ENCODE measurements at places on chromosomes 11 and 22.

- peaks cover 82% of the 10 kb centered on the region for H3K4me1 ChIP-seq
- DNase-seq, result peak; percentile 82
- H3K4me3 ChIP-seq, result peak overlapping the region; percentile 97
- peaks cover 58% of the 10 kb centered on the region for H3K36me3 ChIP-seq
These were observed 1.6 kb downstream of the RAC2 start for GRCh38 chr22:37242395-37242918.

- H3K27ac ChIP-seq, result no peak overlapping the region
- H3K36me3 ChIP-seq, result peaks cover 77% of the 10 kb centered on the region
- no peaks in the 10 kb centered on the region for H3K27me3 ChIP-seq
- H3K4me3 ChIP-seq, result no peak overlapping the region
- no peak for DNase-seq
- H3K4me1 ChIP-seq, result peaks cover 6% of the 10 kb centered on the region
These were observed 13.0 kb downstream of the INTS4 start for GRCh38 chr11:77981346-77981947.

DNA sequence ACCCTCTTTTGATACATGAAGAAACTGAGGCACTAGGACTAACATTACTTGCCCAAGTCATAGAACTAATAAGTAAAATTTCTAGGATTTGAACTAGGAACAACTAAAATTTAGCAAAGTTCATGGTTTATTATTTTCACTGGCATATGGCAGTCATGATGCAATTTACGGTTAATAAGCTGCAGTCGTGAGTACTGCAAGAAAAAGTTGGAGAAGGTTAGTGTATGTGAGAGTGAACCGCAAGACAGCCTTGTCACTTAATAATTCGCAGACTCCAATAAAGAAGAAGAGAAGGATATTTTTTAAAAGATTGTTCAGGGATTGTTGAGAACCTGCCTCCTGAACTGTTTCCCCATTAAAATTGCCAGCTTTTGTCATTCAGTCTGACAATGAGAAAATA is 663.4 kb upstream of the TENM4 start:
- H3K27me3 ChIP-seq, result no peaks in the 10 kb centered on the region
- no peak overlapping the region for H3K27ac ChIP-seq
- DNase-seq, result no peak
- H3K4me3 ChIP-seq, result no peak overlapping the region
- no peaks in the 10 kb centered on the region for H3K4me1 ChIP-seq

DNA sequence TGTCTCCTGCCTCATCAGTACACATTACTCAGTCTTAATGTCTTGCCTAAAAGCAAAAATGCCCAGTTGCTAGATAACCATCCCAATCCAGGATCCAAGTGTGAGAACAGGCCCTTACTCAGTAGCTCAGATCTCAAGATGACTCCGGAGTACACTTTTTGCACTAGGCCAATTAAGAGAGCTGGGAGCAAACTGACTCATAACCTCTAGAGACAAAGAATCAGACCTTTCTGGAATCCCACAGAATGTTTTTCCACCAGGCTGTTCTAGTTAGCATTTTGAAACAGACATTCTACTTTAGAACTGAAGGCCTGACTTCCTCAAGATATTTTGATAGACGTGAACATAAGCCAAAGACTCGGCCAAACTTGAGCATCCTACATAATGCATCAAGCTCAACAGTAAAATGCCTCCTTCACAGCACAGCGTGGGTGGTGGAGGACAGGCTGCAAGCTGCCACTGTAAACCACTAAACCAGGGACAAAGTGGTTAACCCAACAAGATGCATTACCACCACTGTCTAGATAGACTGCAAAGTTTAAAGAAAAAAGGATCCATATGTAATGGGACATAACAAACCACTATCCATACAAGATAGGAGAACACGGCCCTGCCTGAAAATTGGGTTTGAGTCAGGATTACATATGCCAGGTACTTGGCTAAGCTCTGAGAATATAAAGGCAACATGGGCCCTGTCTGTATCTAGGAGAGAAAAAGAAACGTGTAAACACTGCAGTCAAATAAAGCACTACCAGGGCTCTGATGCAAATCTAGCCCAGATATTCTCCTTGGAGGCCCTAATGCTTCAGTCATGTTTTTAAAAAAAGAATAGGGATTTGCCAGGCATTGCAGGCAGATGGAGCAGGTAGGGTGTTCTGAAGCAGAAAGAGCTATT is 48.3 kb downstream of the MYH9 start:
- H3K4me1 ChIP-seq, result peaks cover 66% of the 10 kb centered on the region
- H3K27me3 ChIP-seq, result no peaks in the 10 kb centered on the region
- H3K36me3 ChIP-seq, result peaks cover 85% of the 10 kb centered on the region
- no peak overlapping the region for H3K4me3 ChIP-seq
- H3K27ac ChIP-seq, result peak overlapping the region; percentile 53

DNA sequence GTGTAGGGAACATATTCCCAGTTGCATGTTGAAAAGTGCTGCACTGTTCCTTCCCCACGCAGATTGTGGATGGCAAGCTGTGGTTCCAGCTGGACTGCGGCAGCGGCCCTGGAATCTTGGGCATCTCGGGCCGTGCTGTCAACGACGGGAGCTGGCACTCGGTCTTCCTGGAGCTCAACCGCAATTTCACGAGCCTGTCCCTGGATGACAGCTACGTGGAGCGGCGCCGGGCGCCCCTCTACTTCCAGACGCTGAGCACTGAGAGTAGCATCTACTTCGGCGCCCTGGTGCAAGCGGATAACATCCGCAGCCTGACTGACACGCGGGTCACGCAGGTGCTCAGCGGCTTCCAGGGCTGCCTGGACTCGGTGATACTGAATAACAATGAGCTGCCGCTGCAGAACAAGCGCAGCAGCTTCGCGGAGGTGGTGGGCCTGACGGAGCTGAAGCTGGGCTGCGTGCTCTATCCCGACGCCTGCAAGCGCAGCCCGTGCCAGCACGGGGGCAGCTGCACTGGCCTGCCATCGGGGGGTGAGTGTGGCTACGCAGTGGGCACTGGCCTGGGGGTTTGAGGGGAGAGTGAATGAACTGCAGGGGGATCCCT is 102.7 kb upstream of the MTNR1B start:
- no peaks in the 10 kb centered on the region for H3K36me3 ChIP-seq
- H3K27me3 ChIP-seq, result no peaks in the 10 kb centered on the region
- no peaks in the 10 kb centered on the region for H3K4me1 ChIP-seq
- no peak overlapping the region for H3K4me3 ChIP-seq

DNA sequence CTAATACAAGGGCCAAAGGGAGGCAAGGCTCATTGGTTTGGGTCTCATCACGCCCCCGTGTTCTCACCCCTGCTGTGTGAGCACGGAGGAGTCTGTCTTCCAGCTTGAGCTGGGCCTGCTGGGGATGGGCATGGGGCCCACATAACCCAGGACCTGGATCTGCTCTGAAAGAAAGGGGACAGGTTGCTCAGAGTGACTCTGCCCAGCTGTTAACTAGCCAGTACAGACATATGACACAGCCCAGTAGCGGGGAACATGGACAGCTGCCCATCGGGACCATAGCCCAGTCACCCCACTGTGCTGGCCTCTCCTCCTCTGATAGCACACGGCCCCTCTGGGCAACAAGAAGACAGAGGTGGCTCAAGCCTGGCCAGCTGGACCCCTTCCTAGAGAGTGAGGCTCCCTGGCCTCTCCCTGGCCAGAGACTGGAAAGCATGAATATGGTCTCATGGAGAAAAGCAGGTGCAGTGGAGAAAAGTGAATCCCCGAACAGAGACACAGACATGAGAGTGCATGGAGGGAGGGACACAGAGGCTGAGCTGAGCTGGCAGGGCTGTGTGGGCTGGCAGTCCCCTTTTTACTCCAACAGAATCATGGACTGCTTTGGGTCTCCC is 973.9 kb downstream of the BRD1 start:
- no peak overlapping the region for H3K4me3 ChIP-seq
- no peaks in the 10 kb centered on the region for H3K4me1 ChIP-seq
- no peak for DNase-seq
- H3K27ac ChIP-seq, result no peak overlapping the region
- no peaks in the 10 kb centered on the region for H3K27me3 ChIP-seq

- peaks cover 12% of the 10 kb centered on the region for H3K36me3 ChIP-seq
- no peaks in the 10 kb centered on the region for H3K27me3 ChIP-seq
- peak overlapping the region; percentile 99 for H3K4me3 ChIP-seq
- H3K27ac ChIP-seq, result peak overlapping the region; percentile 99
- H3K4me1 ChIP-seq, result peaks cover 52% of the 10 kb centered on the region
- peak; percentile 52 for DNase-seq
These were observed 1.7 kb downstream of the PHF21A start for GRCh38 chr11:46119352-46120216.
